ENCODE measurements at places on chromosomes 5 and 9.
A peak's percentile ranks its signal among the peaks of the same experiment; 100 is the strongest.

- peak; percentile 7 for DNase-seq
Observed at GRCh38 chr5:58456026-58456425, 3.9 kb downstream of the PLK2 start.

- peak; percentile 18 for DNase-seq
Observed at GRCh38 chr5:113606298-113607134, 93.0 kb downstream of the YTHDC2 start.

- DNase-seq = peak; percentile 93
Observed at GRCh38 chr5:112921833-112922817, at the start of gene REEP5. REEP5 (minus strand) TSS chr5:112922227; CDS start chr5:112922190, 37 bp downstream.

DNA sequence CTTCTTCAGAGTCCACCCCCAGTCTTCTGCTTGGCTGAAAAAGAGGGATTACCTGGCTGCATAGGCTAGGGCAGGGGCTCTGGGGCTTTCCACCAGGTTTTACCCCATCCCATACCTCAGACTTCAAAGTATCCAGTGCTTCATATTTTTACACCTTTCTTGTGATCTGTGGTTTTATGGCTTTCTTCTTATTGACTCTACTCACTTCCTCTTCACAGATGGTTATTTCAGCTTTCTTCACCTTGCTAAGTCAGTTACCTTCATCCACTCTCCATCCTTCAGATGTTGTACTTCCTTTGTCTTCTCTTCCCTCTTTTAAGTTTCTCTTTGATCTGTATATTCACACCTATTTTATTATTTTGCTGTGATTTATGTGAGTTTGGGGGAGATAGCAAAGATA, 104.3 kb downstream of the GRIA1 start:
- DNase-seq = no peak

- no peak for DNase-seq
Observed at GRCh38 chr9:133920471-133920870, 71.7 kb downstream of the VAV2 start.

DNA sequence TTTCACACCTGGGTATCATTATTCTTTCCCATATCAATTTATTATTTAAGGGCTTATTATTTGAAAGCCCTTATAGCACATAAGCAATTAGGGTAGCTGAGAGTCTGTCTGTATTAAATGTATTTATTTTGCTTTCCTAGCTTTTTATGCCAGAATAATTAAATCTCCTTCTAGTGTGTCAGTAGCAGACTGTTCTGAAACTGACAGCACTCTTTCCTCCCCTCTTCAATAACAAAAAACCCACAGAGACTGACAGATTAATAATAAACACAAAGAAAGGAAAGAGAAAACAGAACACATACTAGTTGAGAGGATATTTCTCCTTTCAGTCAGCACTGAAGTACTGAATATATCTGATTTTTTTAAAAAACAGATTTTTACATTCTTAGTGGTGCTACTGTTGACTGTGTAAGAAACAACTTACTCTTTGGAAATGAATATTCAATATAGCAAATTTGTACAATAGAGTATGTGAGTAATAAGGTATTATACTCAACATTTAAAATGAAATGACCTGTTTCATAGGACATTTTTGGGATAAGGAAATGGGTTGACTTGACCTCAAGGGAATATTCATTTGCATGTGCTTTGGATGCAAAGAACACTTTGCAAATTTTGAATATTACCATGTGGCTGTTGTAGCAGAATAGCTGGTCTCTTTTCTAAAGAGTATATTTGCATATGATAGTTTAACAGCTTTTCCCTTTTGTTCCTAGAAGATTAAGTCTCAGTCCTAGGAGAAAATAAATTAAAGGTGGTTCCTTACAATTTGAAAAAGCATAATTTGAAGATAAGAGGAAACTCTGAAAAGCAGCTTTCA, 208.3 kb downstream of the SPATA31D1 start:
- DNase-seq = no peak

- peak; percentile 14 for DNase-seq
Observed at GRCh38 chr5:171127314-171127713, 181.7 kb upstream of the TLX3 start.

- DNase-seq = no peak
Observed at GRCh38 chr9:38054653-38055052, 14.4 kb downstream of the SHB start.

GRCh38 chr5:180026320-180026719, 45.2 kb downstream of the RNF130 start:
- DNase-seq = no peak

GRCh38 chr5:136766456-136766855, 401.1 kb upstream of the TRPC7 start:
- DNase-seq = peak; percentile 53

DNA sequence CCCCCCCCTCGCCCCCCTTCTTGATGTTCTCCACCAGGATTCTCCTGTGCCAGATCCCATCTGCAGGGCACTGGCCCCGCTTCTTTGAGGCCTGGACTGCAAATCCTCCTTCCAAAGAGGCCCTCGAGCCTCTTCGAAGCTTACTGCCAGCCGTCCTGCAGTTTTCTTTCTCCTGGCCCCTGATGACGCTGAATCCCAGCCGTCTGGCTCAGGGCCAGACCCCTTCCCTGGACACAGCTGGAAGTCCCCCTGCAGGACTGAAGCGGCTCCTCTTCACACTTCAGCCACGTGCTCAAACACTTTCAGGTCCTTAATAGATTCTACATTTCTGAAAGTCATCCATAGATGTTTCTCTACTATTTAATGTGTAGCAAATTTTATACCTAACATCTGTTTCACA, 121.5 kb downstream of the EHMT1 start:
- DNase-seq = peak; percentile 44

GRCh38 chr5:172175263-172175719, 12.7 kb downstream of the STK10 start:
- DNase-seq = no peak

- DNase-seq = peak; percentile 47
Observed at GRCh38 chr5:144139586-144139985, 30.9 kb downstream of the YIPF5 start.

DNA sequence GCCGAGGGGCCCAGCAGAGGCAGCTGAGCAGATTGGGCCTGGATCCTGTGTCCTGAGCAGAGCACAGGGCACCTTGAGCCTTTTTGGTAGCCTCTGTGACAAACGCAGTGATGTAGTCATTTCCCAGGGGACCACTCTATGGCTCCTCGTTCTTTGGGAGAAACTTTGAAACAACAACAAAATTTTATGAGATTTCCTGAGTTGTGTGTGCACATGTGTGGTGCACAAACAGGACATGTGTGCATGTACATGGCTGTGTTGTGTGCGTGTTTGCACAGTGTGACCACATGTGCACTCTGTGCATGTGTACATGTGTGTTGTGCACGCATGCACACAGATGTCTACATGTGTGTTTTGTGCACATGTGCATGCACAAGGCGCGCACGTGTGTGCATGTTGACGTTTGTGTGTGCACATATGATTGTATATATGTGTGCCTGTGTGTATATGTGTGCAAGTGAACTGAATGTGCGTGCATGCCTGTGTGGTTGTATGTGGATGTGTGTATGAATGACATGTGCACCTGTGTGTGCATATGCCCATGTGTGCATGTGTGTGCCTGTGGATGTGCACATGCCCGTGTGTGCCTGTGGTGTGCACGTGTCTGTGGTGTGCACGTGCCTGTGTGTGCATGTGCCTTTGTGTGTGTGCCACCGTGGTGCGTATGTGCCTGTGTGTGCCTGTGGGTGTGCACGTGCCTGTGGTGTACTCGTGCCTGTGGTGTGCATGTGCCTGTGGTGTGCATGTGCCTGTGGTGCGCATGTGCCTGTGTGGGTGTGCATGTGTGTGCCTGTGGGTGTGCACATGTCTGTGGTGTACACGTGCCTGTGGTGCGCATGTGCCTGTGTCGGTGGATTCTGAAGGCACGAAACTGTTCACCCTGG, 221.6 kb downstream of the CACNA1B start:
- no peak for DNase-seq

DNA sequence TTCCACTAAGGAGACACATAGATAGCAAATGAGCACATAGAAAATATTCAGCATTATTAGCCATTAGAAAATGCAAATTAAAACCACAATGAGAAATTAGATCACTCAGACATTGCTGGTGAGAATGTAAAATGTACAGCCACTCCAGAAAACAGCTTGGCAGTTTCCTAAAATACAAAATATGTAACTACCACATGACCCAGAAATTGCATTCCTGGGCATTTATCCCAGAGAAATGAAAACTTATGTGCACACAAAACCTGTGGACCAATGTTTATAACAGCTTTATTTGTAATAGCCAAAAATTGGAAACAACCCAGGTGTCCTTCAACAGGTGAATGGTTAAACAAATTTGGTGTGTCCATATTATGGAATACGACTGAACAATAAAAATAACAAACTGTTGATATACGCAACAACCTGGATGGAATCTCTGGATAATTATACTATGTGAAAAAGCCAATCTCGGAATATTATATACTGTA, 34.8 kb upstream of the SHC3 start:
- no peak for DNase-seq

GRCh38 chr9:111645806-111646205, 14.7 kb downstream of the DNAJC25 start:
- DNase-seq = no peak

DNA sequence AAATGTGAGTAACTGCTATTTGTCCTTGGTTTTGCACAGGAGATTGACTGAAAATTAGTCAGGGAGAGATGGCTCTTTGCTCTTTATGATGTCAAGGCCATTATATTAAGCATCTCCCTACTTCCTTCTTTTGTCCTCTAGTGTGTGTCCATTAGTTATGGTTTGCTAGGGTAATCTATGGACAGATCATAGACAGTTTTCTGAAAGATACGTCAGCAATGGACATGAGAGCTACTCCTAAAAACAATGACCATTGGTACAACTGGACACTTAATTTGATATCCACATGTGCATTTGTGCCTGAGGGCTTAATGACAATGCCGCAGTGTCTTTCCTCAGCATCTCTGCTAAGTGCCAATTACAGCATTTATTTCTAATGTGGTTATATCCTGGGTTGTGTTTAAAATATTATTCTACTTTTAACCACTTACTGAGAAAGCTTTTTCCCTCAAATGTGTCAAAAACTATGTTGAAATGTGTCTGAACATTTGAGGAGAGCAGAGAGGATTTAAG, 218.2 kb upstream of the RFX3 start:
- no peak for DNase-seq

DNA sequence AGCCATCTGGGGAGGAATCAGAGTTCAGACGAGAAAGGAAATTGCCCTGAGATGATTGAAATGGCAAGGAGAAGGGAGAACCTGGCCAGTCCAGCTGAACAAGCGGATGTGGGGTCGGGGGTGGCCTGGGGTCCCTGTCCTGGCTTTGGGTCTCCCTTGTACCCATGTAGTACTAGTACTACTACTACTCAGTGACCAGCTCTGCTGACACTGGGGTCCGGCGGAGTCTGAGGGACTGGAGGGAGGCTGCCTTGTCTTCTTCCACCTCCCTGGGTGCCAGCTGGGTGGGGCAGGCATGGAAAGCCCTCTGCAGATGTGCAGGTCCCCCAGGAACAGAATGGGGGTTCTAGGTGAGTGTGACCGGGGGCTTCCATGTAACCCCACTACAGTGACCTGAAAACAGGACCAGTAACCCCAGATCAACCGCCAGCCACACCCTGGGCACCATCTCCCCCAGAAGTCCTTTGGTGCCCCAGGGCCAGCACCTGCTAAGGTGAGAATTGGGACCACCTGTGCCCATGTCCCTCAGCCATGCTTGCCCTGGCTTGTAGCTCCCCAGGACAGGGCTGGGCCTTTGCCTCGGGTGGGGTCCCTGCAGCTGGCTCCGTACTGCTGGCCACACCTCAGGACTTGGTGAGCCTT, 89.1 kb upstream of the COL5A1 start:
- DNase-seq = no peak

- no peak for DNase-seq
Observed at GRCh38 chr9:94120854-94121376, 36.7 kb downstream of the PTPDC1 start.

GRCh38 chr9:74521009-74521408, 23.9 kb downstream of the RORB start:
- DNase-seq = peak; percentile 25

DNA sequence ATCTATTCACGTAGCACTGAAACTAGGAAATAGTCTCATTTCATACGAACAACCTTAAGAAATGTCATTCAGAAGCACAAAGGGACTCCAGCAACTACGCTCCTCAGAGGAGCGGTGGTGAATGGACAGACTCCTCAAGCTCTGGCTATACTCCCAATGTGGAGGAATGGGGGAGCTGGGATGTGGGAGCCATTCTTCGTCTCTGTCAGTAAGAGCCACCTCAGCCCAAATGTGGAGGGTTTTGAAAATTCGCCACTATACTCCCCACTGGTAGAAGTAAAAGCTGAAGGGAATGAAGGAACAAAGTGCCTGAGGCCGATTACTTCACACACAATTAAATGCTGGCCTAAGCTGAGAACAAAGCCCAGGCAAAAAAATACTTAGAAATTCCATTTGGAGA, 96.3 kb downstream of the ADAMTS12 start:
- no peak for DNase-seq

GRCh38 chr5:32283539-32284377, 29.0 kb downstream of the MTMR12 start:
- DNase-seq = peak; percentile 32

DNA sequence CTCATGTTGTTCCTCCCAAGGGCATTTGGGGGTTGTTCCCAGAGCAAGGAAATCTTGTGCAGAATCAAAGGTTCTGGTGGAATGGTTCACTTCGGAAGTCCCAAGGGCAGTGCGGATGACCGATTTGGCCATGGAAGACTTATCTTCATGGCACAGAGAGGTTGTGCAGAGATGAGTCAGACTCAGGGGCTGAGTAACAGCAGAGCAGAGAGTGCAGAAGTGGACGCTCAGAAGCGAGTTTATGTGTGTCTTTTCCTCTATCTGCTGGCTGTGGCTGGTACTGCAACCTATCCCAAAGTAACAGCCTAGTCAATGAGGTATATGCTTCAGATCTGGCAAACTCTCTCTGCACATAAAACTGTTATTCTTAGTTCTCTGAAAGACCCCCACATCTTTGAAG, 118.1 kb downstream of the DPYSL3 start:
- peak; percentile 74 for DNase-seq

- DNase-seq = peak; percentile 8
Observed at GRCh38 chr9:15606643-15607472, 54.0 kb downstream of the CCDC171 start.

GRCh38 chr5:152084476-152084875, 159.8 kb upstream of the GLRA1 start:
- DNase-seq = no peak

DNA sequence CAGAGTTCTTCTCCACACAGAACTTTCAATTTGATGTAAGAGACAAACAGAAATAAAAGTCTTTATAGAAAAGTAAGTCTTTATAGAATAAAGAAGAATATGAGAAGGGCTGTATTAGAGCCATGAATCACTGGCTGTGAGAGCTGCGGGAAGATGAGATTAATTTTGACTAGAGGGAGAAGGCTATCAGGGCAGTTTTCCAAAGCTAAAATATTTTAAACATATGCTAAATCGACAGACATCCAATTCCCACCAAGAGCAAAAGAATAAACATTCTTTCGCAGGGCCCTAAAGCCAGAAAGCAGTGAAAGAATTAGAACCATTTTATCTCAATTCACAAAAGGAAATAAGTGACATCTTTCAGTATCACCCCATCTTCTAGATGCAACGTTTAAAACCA, 208.3 kb upstream of the MAP3K1 start:
- DNase-seq = no peak
